H54 (cell line): ENCODE measurements at places on chromosomes 4 and X.

- peak; percentile 23 for DNase-seq
Observed at GRCh38 chrX:134933911-134934310, 56.9 kb upstream of the SMIM10 start.

DNA sequence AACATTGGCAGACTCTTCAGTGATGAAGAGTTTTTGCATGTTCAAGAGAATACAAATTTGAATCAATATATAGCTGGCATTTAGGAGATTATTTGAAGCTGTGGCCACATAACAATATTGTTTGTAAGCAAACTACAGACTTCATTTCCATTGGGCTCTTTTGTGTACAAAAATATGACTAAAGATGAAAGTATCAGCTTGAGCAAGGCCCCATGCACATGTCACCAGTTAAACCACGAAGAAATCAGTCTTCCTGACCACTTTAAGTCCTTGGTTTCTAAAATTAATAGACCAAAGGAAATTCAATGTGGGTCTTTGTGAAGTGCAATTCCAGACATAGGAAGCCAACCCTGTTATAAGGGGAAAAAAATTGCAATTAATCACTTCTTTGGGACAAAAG is 1664.6 kb upstream of the ADGRL3 start:
- DNase-seq: no peak

GRCh38 chrX:8201896-8202331 is 30.8 kb upstream of the VCX2 start:
- DNase-seq: no peak

DNA sequence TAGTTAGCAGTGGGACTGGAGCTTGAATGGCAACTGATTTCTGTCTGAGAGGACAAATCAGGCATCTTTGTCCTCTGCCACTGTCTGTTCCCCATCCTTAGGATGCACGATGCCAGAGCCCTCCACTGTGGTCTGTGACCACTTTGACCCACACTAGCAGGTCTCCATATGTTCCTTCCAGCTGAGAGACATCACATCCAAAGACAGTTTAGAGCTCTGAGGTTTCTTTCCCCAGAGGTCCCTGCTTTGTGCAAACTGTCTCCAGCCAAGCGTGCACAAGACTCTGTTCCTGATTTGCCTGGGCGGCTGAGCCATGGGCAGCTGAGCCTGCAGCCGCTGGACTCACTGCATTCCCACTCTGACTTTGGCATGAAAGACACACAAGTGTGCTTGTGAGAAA is 98.0 kb downstream of the PTTG2 start:
- DNase-seq: no peak
